Liver (tissue), 10 donors: ENCODE measurements at places on chromosomes 7 and 10.
A peak's percentile ranks its signal among the peaks of the same experiment; 100 is the strongest.

DNA sequence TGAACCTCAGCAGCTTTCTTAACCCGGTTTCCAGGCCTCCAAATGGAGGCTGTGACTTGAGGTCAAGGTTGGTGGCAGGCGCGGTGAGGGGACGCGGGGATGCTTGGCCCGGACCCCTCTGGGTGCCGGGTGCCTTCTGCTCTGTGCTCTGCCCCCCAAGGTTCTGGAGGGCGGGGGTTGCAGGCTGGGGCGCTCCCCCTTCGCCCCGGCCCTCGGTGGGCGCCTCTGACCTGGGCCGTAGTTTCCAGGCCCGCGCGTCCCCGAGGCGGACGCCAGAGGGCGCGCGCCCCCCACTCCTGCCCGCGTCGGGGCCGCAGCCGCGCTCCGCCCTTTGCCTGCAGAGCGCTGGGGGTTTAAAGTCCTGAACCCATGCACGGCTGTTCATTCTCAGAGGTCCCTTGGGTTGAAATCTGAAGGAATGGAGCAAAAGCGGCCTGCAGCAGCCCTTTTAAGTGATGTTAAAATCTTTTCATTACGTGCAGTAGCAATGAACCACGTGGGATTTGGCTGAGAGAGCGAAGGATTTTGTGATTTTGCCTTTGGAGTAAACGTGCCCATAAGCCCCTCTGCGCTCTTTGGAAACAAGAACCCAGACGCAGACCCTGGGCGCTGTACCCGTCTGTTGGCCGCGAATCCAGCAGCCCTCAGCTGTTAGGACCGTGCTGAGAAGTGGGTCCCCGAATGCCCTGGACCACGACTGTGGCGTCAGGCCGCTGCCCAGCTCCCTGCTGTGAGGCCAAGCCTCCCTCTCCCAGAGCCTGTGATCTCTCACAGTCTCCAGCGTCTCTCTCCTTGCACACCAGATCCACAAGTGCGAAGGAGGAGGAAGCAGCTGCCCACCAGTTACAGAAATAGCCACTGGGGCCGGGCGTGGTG lies 135.0 kb downstream of the ACTR3B start:
- DNase-seq = peak; percentile 53

DNA sequence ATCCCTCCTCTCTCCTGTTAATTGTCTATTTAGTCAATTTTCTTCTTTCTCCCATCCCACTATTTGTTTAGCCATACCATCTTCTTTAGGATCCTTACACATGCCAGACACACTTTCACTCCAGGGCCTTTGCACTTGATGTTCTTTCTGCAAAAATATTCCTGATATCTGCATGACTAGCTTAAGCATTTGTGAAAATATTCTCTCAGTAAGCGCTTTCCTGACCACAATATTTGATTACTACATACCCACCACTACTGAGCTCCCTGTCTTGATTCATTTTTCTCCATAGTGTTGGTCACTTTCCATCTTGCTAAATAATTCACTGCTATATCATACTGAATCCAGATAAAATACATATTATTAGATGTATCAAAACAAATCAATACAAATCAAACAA lies 75.1 kb downstream of the SEMA3D start:
- DNase-seq = no peak

GRCh38 chr7:69402696-69403095 lies 195.6 kb upstream of the AUTS2 start:
- DNase-seq = no peak

- DNase-seq = no peak
Observed at GRCh38 chr10:100334762-100335161, 4.7 kb upstream of the PKD2L1 start.

DNA sequence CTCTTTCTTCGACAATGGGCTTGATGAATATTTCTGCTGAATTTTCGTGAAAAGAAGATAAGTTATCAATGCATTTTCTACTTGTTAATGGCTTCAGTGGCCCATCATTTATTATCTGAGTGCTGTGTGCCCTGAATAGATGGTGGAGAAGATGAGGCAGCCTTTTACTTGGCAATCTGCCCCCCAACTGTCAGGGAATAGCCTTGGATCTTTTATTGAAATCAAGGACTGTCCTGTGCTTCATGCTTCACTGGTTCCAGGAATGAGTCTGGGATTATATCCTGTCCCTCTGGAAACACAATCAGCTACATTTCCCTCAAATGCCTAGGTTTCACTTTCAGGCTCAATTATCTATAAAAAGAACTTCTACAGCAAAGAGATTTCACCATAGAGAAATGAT lies 75.9 kb upstream of the NXPH1 start:
- no peak for DNase-seq

DNA sequence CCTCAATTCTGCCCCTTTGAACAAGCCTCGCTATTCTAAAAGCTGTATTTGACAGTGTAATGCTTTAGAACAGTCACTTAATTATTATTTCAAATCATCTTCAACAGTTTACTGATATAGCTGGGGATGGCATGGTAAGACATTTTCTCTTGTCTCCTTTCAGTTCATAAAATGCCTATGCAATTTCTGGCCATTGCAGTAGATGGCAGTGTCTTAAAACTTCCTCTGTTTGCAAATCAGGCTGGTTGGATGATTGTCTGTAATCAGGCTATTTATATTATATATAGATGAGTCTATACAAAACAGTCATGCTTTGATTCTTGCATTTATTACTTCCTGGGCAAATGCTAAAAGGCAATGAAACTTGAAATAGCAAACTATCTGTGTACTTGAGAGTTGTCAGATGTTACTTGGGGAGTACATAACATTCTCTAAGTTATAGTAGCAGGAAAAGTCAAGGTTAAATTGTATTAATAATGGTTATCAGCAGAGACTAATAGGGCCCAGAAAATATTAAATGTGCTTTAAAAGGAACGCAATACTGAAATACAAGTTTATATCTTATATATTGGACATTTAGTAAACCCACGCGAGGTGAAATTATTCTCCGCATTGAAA lies 55.5 kb upstream of the LHFPL3 start:
- DNase-seq = no peak

- no peak for DNase-seq
Observed at GRCh38 chr10:10772411-10772810, 245.3 kb upstream of the CELF2 start.

- peak; percentile 52 for DNase-seq
Observed at GRCh38 chr7:140082770-140083169, 20.0 kb upstream of the PARP12 start.

- no peak for DNase-seq
Observed at GRCh38 chr7:94296881-94297280, 97.8 kb upstream of the COL1A2 start.

GRCh38 chr10:132111871-132112341 lies 46.2 kb downstream of the JAKMIP3 start:
- DNase-seq = no peak

GRCh38 chr7:133563251-133563650 lies 310.4 kb downstream of the EXOC4 start:
- no peak for DNase-seq

DNA sequence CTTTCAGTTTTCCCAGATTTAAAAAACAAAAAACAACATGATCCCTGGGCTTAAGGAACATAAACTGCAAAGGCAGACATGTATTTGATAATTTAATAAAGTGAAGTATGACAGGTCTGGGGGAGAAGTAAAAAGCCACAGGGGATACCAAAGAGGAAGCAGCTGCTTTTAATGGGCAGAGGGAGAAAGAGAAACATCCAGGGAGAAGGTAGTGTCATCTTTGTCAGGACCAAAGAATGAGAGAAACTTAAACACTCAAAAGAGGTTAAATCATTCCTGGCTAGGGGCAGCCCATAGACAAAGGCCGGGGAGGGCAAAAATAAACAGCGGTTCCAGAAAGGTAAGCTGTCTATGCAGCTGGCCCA lies 94.5 kb downstream of the GRB10 start:
- no peak for DNase-seq

DNA sequence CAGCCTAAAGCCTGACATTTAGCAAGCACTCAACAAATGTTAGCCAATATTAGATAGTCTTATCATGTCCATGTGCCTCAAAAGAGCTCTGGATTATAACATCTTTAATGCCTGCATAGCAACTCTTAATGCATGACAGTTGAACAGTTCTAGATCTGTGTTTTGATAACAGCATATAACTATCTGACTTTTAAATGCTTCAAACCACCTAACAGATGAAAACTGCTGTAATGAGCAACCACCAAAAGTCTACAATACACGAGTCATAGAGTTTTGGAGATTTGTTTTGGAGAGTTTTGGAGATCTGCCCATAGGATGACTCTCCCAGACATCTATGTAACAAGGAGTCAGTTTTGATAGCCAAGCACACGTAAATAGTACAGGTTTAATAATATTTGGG lies 227.3 kb downstream of the TWIST1 start:
- no peak for DNase-seq

GRCh38 chr7:134811765-134812164 lies 32.3 kb downstream of the CALD1 start:
- DNase-seq = no peak

DNA sequence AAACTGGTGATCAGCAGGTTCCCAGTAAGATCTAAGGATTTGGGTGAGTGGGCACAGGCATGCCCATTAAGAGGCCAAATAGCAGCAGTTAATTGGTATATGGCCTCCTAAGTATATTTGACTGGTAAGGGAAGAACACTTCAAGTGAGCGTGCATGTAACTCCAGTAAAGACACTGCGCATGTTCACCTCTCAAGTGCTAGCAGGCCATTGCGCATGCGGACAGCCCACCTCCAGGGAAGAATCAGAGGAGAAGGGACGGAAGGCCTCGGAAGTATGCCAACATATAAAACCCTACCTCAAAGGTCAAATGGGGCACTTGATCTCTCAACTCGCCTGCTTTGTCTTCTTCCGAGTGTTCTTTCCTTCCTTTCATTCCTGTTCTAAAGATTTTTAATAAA lies 118.0 kb downstream of the ARL5B start:
- no peak for DNase-seq

- no peak for DNase-seq
Observed at GRCh38 chr10:45460235-45460878, 86.3 kb downstream of the ALOX5 start.

DNA sequence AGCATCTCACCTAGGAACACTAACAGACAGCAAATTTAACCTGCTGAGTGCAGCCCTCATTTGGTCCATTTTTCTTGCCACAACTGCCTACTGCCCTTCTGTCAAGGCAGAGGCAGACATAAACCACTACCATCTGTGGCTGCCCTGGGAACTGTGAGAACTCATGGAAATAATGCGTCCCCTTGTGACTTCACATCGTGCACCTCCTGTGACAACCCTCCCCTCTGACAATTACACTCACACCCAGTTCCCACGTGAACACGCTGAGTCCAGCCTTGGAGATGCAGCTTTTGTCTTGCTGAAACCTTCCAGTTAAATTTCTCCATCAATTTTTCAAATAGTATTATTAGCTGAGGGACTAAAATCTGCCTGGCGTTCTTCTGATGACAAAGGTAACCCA lies 193.1 kb upstream of the KLF14 start:
- no peak for DNase-seq

- no peak for DNase-seq
Observed at GRCh38 chr10:71882813-71883659, 32.0 kb upstream of the PSAP start.

DNA sequence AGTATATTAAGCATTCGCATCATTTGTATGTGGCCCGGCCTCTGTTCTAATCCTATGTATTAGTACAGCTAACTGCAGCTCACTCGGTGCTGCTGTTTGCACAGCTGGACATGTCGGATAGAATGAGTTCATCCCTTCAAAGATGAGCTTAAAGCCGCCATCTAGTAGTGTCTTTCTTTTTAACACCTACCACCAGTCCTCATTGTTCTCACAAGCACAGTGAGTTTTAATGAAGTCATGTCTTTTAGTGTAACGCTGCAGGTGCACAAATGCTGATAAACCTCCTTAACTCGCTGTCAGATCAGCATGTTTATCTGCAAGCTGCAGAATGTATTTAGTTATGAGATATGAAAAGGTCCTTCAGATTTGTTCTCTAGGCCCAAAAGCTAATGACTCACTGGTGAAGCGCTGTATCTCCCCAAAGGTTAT lies 247.5 kb downstream of the MTERF1 start:
- DNase-seq = no peak

GRCh38 chr7:77843194-77843593 lies 44.6 kb downstream of the PHTF2 start:
- DNase-seq = no peak

DNA sequence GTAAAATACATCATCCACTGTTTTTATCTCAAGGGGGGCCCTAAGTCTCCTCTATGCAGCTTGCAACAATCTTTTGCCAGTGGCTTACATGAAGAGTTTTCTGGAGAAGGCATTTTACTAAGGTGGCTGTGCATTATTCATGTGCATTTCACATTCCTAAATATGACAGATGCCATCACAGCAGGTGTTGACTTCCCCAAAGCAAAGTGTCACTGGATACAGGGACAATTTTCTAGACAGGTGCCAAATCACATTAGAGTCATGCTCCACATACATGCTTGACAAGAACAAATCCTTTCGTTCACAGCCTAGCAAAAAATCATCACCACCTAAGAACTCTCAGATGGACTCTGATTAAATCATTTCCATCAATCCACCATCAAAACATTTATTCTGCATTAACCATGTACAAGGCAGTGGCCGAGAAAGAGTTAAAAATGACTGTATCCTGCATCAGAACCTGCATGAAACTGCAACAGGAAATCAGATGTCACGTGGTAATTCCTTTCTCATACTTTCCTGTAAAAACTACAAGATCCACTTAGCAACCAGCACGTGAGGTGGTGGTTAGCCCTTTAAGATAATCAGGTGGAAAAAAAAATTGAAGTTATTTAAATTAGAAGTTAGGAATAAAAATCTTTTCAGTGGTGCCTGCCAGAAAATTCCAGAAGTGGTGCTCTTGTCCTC lies 88.2 kb upstream of the AFAP1L2 start:
- DNase-seq = no peak

GRCh38 chr7:45235905-45236304 lies 78.3 kb downstream of the RAMP3 start:
- DNase-seq = no peak

DNA sequence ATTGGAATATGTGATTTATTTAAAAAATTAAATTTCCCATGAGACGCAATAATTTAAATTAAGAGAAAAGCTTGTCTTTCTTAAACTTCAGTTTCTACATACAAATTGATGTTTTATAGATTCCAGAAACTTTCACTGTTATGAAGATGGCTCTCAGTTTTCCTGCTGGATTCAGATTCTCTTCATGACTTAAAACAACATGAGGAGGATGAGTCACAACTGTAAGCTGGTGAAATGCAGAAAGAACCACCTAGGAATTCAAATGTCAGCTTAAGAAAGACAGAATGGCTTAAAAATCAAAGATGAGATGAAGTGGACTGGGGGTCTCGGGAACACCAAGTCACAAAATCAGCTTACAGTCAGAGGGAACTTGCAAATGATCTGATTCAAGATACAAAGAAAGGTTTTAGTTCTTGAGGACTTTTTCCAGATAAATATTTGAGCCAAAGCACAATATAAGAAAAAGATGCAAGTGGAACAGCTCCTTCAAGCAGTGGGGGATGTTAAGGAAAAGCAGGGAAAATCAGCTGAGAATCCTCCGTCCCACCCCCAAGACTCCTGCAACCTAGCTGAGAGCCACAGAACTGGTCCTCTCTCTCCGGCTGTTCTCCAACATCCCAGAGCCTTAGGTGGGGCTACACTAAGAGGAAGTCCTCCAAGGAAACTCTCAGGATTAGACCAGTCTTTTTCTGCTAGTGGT lies 279.8 kb downstream of the KCNMA1 start:
- DNase-seq = no peak

- no peak for DNase-seq
Observed at GRCh38 chr10:11782793-11783557, 40.2 kb upstream of the PROSER2 start.

- no peak for DNase-seq
Observed at GRCh38 chr10:14087566-14087965, 243.2 kb downstream of the FRMD4A start.
